ENCODE measurements at places on chromosomes 1 and 21. TPM values are rescaled to one million over a fixed set of nuclear protein-coding genes. Genes with fewer than 3 reads are reported as not detected.

DNA sequence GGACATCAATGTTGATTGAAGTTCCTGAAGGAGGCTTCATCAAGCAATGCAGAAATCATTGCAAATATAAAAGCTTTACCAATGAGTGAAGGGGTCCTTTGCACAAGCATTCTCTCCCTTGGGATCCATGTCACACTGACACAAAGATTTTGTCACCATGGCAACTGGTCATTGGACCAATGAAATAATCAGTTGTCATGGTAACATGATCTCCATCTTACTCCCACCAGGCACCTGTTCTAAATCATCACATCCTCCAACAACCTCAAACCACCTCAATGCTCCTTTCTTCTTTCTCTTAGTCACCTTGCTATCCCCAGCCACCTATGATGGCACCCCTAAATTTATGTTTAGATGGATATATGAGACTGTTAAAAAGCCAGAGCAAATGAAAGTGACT is 13.5 kb upstream of the FOXJ3 start:
- H3K36me3 ChIP-seq, result no peaks in the 10 kb centered on the region
- DNase-seq, result no peak
- H3K27me3 ChIP-seq, result no peaks in the 10 kb centered on the region

DNA sequence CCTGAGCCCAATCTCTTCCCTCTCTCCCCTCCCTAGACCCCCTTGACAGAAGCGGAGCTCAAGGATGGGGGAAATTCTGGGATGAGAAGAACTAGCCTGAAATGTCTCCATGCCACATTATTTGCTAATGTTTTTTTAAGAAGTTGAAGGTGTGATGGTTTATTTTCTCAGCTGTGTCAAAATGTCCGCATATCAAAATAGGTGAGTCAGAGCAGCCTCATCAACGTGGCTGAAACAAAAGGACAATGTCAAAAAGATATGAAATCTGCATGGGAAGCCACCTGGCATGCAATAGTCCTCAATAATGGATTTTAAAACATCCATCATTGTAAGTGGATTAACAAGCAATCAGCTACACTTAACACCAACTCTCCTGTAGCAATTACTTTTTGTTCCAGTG is 101.4 kb downstream of the BEND5 start:
- H3K4me3 ChIP-seq, result no peak overlapping the region
- peaks cover 2% of the 10 kb centered on the region for H3K4me1 ChIP-seq
- H3K27me3 ChIP-seq, result no peaks in the 10 kb centered on the region
- H3K27ac ChIP-seq, result no peak overlapping the region
- no peaks in the 10 kb centered on the region for H3K36me3 ChIP-seq

DNA sequence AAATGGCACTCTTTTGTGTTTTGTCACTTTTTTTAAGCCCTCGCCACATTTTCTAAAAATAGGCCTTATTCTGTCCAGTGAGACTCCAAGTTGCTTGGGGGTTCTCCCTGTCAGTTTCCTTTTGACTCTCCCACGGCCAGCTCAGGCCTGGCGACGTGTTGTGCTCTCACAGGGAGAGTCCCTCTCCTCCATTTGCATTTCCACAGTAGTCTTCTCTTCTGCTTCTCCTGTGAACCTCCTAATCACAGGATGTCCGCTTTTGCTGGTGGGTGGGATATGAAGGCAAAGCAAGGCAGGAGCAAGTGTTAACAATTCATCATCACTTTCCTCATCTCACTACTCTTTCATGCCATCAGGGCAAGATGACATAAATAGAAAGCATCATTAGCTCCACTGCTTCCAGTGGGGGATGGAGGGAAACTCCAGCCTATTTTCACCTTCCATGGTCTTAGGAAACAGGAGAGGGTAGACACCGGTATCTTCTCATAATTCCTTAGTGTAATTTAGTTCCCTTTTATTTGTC is 99.8 kb downstream of the INTS7 start:
- H3K4me1 ChIP-seq, result peaks cover 10% of the 10 kb centered on the region
- H3K27me3 ChIP-seq, result no peaks in the 10 kb centered on the region
- no peak overlapping the region for H3K4me3 ChIP-seq
- H3K27ac ChIP-seq, result no peak overlapping the region

GRCh38 chr1:17195731-17196130 is 9.2 kb upstream of the PADI1 start:
- no peaks in the 10 kb centered on the region for H3K4me1 ChIP-seq
- DNase-seq, result no peak
- no peak overlapping the region for H3K27ac ChIP-seq
- no peak overlapping the region for H3K4me3 ChIP-seq
- no peaks in the 10 kb centered on the region for H3K36me3 ChIP-seq
- no peaks in the 10 kb centered on the region for H3K27me3 ChIP-seq

DNA sequence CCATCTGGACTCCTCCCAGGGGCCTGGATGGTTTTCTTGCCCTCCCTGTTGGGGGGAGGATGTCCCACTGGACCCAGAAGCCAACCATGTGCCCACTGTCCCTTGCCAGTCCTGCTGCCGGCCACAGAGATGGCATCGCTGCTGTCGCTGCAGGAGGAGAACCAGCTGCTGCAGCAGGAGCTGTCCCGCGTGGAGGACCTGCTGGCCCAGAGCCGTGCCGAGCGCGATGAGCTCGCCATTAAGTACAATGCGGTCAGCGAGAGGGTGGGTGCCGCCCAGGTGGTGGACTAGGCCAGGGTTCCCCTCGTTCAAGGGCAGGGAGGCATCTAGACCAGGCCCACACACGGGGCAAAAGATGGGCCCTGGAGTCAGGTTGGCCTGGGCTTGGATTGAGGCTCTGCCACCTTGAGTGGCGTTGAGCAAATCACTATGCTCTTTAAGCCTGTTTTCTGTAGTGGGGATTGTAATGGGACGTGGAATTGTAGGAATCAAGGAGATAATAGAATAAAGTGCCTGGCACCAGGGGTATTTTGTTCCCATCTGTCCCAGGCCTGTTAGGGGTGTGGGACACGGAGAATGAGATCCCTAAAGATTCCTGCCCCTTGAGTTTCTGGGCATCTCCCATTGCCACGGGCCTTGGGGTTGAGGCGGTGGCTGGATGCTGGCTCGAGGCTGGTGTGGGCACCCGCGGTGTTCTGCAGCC is 2.6 kb downstream of the CROCC start:
- DNase-seq, result no peak
- H3K36me3 ChIP-seq, result no peaks in the 10 kb centered on the region
- no peaks in the 10 kb centered on the region for H3K27me3 ChIP-seq
- H3K4me3 ChIP-seq, result no peak overlapping the region
- H3K4me1 ChIP-seq, result peaks cover 15% of the 10 kb centered on the region

The C8A gene
- not detected for polyA plus RNA-seq

The ZYG11A gene
- polyA plus RNA-seq, result 0.89 TPM

The C1QB gene
- polyA plus RNA-seq, result not detected

The CHRNB2 gene
- polyA plus RNA-seq, result 3.4 TPM

The GCSAML gene
- not detected for polyA plus RNA-seq
